CD4-positive, alpha-beta memory T cell (primary cell): ENCODE measurements at places on chromosomes 7 and 10. TPM values are rescaled to one million over a fixed set of nuclear protein-coding genes. Genes with fewer than 3 reads are reported as not detected.

The TMEM72 gene
- total RNA-seq, result not detected

The FAM25G gene
- not detected for total RNA-seq

The FGL2 gene
- 4.5 TPM for total RNA-seq

The CHST15 gene
- 0.67 TPM for total RNA-seq

The TAS2R5 gene
- 5.1 TPM for total RNA-seq

The TMEM196 gene
- total RNA-seq, result not detected

The DKK1 gene
- not detected for total RNA-seq

The LIPN gene
- total RNA-seq, result not detected

The MICALL2 gene
- 3.3 TPM for total RNA-seq

The ANKRD30A gene
- not detected for total RNA-seq

The ARMS2 gene
- not detected for total RNA-seq

The PRKG1 gene
- total RNA-seq, result 0.06 TPM

DNA sequence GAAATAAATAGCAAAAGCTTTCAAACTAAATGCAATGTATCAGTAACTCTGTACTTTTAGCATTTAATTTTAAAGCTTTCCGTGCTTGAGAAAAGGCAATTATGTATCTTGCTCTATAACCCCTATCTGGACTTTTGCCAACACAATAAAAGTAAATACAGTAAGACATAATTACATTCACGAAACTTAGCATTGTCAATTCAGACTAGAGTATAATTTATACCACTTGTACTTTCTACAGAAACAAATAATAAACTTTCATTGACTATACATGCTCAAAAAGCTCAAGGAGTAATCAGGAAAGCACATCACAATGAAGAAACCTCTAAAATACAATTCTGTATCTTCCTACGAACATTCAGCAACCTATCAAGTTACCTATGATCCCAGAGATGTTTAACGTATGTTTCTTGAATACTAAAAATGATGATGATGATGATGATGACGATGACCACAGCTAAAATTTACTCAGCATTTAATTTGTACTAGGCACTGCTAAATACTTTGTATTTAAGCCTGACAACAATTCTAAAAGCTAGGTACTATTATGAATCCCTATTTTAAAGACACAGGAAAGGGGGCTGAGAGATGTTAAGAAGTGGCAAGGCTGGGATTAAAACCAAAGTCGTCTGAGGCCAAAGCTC lies 44.9 kb downstream of the MINDY3 start:
- H3K27me3 ChIP-seq, result no peaks in the 10 kb centered on the region
- no peaks in the 10 kb centered on the region for H3K36me3 ChIP-seq
- H3K4me3 ChIP-seq, result no peak overlapping the region
- no peak for DNase-seq

GRCh38 chr7:23604296-23604640 lies 7.1 kb downstream of the CCDC126 start:
- H3K4me1 ChIP-seq, result peaks cover 3% of the 10 kb centered on the region
- no peak overlapping the region for H3K27ac ChIP-seq
- H3K4me3 ChIP-seq, result no peak overlapping the region
- no peaks in the 10 kb centered on the region for H3K27me3 ChIP-seq
- no peaks in the 10 kb centered on the region for H3K36me3 ChIP-seq
- no peak for DNase-seq

GRCh38 chr10:108901781-108902618 lies 1021.3 kb downstream of the XPNPEP1 start:
- H3K4me1 ChIP-seq, result no peaks in the 10 kb centered on the region
- no peaks in the 10 kb centered on the region for H3K36me3 ChIP-seq
- no peak overlapping the region for H3K4me3 ChIP-seq
- H3K27me3 ChIP-seq, result no peaks in the 10 kb centered on the region
- no peak for DNase-seq

- H3K36me3 ChIP-seq, result no peaks in the 10 kb centered on the region
- no peaks in the 10 kb centered on the region for H3K27me3 ChIP-seq
- no peak overlapping the region for H3K4me3 ChIP-seq
These were observed 14.0 kb upstream of the ENTPD1 start for GRCh38 chr10:95741807-95742467.

- no peak overlapping the region for H3K27ac ChIP-seq
- no peak overlapping the region for H3K4me3 ChIP-seq
- H3K36me3 ChIP-seq, result no peaks in the 10 kb centered on the region
- no peak for DNase-seq
- no peaks in the 10 kb centered on the region for H3K27me3 ChIP-seq
- H3K4me1 ChIP-seq, result peaks cover 10% of the 10 kb centered on the region
These were observed 49.6 kb downstream of the SYPL1 start for GRCh38 chr7:106062521-106062931.

DNA sequence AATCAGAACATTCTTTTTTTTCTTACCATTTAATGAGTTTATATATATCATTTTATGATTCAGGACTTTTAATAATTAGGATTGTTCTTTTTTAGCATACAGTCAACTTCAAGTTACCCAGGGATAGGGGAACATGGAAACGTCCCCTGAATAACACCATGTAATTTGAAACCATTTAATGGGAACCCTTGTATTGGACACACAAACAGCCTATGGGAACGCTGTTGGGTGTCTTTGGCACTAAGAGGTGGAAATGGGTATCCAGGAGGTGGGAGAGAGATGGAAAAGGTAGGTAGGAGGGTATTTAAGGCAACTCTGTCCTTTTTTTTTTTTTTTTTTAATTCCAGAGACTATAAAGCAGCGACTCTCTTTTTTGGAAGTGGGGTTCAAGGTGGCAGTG lies 2.6 kb downstream of the LUC7L2 start:
- no peak overlapping the region for H3K27ac ChIP-seq
- peaks cover 72% of the 10 kb centered on the region for H3K4me1 ChIP-seq
- H3K36me3 ChIP-seq, result no peaks in the 10 kb centered on the region
- no peak for DNase-seq

DNA sequence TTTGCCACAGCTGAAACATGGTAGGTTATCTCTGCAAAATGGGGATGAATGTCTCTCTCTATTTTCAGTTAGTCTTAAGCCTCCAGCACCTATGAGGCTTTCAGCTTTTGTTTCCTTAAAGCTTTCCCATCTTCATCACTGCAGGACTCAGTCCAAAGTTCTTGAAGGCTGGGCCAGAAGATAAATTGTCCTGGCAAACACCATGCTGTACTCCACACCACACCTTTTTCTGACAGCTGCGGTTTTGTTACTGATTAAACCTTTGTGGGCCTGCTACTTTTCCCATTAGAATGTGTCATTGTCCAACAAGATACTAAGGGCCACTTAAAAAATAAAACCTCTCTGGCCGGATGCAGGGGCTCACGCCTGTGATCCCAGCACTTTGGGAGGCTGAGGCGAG lies 87.2 kb upstream of the A1CF start:
- no peak overlapping the region for H3K27ac ChIP-seq
- DNase-seq, result no peak
- no peaks in the 10 kb centered on the region for H3K27me3 ChIP-seq
- no peaks in the 10 kb centered on the region for H3K4me1 ChIP-seq
- H3K4me3 ChIP-seq, result no peak overlapping the region

DNA sequence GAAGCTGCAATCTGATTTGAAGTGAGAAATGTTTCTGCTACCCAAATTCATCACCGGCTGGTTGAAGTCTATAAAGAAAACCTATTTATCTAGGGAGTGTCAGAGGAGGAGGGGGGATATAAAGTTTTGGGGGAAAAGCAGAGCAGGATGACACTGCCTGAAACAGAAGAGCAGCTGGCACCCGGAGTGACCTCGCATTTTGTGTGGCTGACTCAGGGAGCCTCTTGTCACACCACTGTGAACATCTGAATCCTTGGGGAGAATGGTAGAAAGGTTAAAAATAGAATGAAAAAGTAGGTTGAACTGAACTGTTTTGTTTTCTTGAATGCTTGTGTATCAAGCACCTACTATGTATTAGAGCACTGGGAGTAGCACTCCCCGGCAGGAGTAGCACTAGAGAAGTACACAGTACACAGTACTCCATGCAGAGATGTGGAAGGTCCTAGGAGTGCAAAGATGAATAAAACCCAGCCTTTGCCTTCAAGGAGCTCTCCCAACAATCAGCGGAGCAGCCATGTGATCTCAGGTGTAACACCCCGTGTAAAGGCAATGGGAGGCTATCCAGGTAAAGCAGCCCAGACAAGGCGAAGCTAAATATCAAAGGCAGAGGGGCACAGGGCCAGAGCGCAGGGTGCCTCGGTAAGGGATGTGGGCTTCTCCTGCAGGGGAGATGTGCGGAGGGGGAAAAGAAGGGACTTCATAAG lies 13.5 kb downstream of the CRTAC1 start:
- H3K36me3 ChIP-seq, result no peaks in the 10 kb centered on the region
- DNase-seq, result no peak
- H3K4me3 ChIP-seq, result no peak overlapping the region
- no peaks in the 10 kb centered on the region for H3K4me1 ChIP-seq
- no peak overlapping the region for H3K27ac ChIP-seq

- H3K4me3 ChIP-seq, result no peak overlapping the region
- no peaks in the 10 kb centered on the region for H3K27me3 ChIP-seq
- H3K4me1 ChIP-seq, result no peaks in the 10 kb centered on the region
- no peak for DNase-seq
- H3K36me3 ChIP-seq, result no peaks in the 10 kb centered on the region
- H3K27ac ChIP-seq, result no peak overlapping the region
These were observed 247.3 kb downstream of the DOCK4 start for GRCh38 chr7:111958896-111959295.

- peaks cover 4% of the 10 kb centered on the region for H3K4me1 ChIP-seq
- H3K4me3 ChIP-seq, result no peak overlapping the region
- H3K27me3 ChIP-seq, result peaks cover 22% of the 10 kb centered on the region
These were observed 2.8 kb upstream of the PPP1R3C start for GRCh38 chr10:91635401-91636400.

GRCh38 chr10:31759124-31759798 lies 169.4 kb downstream of the ARHGAP12 start:
- H3K4me1 ChIP-seq, result peaks cover 10% of the 10 kb centered on the region
- peak; percentile 36 for DNase-seq
- H3K4me3 ChIP-seq, result peak overlapping the region; percentile 90
- H3K27me3 ChIP-seq, result no peaks in the 10 kb centered on the region
- no peaks in the 10 kb centered on the region for H3K36me3 ChIP-seq

GRCh38 chr7:21192657-21193056 lies 235.2 kb upstream of the SP4 start:
- no peak for DNase-seq
- no peaks in the 10 kb centered on the region for H3K36me3 ChIP-seq
- H3K27ac ChIP-seq, result no peak overlapping the region
- no peaks in the 10 kb centered on the region for H3K4me1 ChIP-seq

DNA sequence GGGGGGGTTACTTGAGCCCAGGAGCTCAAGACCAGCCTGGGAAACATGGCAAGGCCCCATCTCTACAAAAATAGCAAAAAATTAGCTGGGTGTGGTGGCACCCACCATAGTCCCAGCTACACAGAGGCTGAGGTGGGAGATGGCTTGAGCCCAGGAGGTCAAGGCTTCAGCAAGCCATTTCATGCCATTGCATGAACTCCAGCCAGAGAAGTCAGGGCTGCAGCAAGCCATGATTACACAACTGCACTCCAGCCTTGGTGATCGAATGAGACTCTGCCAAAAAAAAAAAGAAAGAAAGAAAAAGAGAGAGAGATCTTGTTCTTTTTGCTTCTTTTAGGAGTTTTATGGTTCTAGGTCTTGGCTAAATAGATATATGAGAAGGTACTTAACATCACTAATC lies 200.2 kb upstream of the PHYHIPL start:
- no peak for DNase-seq
- H3K4me3 ChIP-seq, result no peak overlapping the region
- H3K36me3 ChIP-seq, result no peaks in the 10 kb centered on the region
- no peaks in the 10 kb centered on the region for H3K4me1 ChIP-seq

DNA sequence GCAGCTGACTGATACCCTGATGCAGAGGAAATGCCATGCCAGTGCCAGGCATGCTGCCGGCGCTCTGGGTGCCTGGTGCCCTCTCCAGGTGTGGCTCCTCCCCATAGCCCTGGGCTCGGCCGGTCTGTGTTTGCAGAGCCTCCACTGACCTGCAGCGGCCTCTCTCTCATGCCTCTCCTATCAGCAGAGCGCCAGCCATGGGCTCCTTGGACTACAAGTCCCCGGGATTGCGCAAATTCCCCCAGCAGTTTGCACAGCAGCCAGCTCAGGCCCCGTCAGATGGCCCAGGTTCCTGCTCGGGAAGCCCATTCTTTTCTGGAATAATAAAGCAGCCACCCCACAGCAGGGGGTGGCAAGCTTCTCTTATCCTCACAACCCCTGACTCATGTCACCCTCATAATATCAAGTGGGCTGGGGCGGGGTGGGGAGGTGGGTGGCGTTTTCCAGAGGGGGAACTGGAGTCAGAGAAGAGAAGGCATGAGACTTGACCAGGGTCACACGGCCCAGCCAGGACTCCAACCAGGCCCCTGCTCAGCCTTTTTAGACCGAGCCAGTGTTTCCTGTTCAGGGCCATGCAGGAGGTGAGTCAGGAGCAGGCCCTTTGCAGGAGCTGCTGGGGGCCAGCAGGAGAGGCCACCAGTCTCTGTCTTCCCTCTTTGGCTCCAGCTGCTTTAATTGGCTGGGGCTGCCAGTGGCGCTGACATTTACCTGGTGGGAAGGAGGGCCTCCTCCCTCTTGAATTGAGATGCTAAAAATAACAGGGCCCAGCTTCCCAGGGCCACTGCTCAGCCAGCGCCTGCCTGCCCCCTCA lies 58.6 kb downstream of the ZMIZ1 start:
- H3K36me3 ChIP-seq, result peaks cover 3% of the 10 kb centered on the region
- no peaks in the 10 kb centered on the region for H3K4me1 ChIP-seq
- H3K27ac ChIP-seq, result no peak overlapping the region
- DNase-seq, result no peak
- H3K27me3 ChIP-seq, result no peaks in the 10 kb centered on the region

- H3K4me1 ChIP-seq, result no peaks in the 10 kb centered on the region
- H3K4me3 ChIP-seq, result no peak overlapping the region
- H3K27ac ChIP-seq, result no peak overlapping the region
- no peak for DNase-seq
These were observed 216.9 kb downstream of the POLR1F start for GRCh38 chr7:19491821-19492452.

DNA sequence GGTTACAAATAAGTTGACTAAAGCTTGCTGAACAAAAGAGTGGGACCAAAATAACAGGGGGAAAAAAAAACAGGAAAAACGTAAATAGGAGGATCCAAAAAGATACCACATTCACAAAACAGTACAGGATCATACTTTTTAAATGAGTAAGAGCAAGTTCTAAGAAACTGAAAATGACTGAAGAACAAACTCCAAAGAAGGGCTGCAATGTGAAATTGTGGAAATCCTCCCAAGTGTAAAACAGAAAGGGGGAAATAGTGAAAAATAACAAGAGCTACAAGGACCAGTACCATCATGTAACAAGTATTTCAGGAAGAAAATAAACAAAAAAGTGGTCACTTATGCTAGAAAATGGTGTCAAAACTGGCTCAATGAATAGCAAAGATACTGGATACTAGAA lies 46.3 kb downstream of the PDSS1 start:
- H3K4me3 ChIP-seq, result no peak overlapping the region
- no peak overlapping the region for H3K27ac ChIP-seq
- H3K4me1 ChIP-seq, result peaks cover 6% of the 10 kb centered on the region

DNA sequence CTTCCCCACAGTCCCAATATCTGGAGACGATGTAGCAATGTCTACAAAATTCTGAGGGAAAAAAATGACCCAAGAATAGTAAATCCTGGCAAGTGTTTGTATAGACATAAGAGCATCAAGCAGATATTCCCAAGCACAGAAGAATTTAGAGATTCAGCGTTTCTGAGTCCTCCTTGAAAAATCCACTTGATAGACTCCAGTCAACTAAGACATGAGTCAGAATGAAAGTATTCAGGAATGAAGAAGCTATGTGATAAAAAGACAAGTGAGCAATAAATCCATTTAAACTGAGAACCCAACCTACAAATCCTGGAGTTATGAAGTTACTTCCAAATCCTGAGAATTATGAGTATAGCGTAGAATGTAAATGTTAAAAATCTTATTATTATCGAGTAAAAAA lies 86.1 kb upstream of the NPY start:
- peaks cover 15% of the 10 kb centered on the region for H3K4me1 ChIP-seq
- no peak overlapping the region for H3K27ac ChIP-seq
- H3K27me3 ChIP-seq, result no peaks in the 10 kb centered on the region
